Activated effector memory CD4-positive, alpha-beta T cell treated with Interleukin-2 at 50 U/mL for 16 hours (primary cell): ENCODE measurements at places on chromosomes 4 and X.

GRCh38 chr4:162126729-162127128 is 37.1 kb downstream of the FSTL5 start:
- DNase-seq: no peak

DNA sequence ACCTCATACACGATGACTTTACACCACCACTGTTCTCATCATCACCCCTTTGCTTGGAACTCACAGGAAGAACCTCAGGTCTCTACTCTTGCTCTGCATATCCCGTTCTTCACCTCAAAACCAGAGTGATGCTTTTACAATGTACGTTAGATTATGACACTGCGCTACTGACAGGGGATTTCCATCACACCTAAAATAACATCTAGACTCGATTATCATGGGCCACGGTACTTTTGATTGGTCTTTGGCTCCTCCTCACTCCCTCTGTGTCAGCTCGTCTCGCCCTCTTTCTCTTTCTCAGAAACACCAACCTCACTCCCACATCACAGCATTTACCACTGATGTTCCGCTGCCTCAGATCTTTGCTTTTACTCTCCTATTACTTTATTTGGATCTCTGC is 172.4 kb downstream of the TLL1 start:
- DNase-seq: no peak

GRCh38 chr4:7266525-7267292 is 74.4 kb downstream of the SORCS2 start:
- DNase-seq: no peak

DNA sequence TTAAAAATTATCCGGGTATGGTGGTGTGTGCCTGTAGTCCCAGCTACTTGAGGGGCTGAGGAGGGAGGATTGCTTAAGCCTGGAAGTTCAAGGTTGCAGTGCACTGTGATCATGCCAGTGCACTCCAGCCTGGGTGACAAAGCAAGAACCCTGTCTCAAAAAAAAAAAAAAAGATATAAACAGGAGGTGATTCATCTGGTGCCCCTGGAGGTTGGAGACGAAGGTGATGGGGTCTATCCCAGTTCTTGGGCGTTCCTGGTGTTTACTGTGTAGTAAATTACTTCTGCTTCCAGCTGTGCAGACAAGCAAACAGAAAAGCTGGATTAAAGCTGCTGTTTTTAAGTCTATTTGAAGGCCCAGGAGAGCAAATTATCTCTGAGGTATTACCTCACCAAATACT is 19.9 kb downstream of the GPKOW start:
- no peak for DNase-seq

DNA sequence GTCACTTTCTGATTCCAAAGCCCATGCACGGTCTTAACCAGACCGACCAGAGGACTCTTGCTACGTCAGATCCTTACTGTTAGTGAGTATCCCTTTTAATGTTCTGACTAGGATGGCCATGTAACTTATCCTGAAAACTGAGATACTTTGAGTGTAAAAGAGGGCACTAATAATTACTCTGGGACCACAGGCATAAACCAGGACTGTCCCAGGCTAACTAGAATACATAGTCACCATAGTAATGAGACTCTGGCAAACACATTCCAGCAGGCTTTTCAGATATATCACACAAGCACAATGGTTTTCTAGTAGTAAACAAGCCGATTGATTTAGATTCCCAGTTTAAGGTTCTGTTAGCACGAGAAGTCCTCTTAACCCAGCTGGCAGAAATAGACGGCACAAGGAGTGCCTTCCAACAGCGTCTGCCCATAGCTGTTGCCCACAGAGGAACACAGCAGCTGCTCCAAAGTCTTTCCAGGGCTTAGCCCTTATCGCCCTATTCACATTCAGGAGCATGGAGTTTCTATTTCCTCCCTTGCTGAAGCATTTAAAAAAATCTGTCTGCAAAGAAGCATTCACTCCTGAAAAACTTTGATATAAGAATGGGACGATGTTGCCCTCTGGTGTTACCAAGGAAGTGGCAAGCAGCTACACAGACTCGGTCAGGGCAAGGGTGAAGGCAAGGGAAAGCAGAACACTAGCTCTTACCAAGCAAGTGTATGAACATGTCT is 92.4 kb downstream of the CXCL13 start:
- no peak for DNase-seq
